WERI-Rb-1 (cell line): ENCODE measurements at places on chromosomes 6 and 20.

GRCh38 chr20:2767768-2768631 is 32.4 kb downstream of the CPXM1 start:
- no peak for DNase-seq

DNA sequence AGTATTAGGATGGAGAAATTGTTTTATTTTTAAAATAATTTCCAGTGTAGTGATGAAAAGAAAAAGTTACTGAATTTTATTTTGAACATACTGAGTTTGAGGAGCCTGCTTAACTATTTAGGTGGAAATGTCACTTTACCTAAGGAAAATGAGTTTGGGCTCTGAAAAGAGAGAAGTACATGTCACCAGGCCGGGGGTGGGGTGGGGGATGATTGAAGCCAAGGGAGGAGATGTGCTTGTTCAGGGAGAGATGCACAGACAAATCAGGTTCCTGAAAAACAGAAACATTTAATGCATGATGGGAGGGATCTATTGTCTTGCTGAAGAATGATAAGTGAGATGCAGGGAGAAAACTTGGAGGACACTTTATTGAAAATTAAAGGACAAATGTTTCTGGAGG is 71.3 kb downstream of the PLCB1 start:
- no peak for DNase-seq

GRCh38 chr6:141550471-141550870 is 582.3 kb upstream of the GJE1 start:
- DNase-seq: no peak

- no peak for DNase-seq
These were observed 153.1 kb downstream of the MYB start for GRCh38 chr6:135334169-135334568.

DNA sequence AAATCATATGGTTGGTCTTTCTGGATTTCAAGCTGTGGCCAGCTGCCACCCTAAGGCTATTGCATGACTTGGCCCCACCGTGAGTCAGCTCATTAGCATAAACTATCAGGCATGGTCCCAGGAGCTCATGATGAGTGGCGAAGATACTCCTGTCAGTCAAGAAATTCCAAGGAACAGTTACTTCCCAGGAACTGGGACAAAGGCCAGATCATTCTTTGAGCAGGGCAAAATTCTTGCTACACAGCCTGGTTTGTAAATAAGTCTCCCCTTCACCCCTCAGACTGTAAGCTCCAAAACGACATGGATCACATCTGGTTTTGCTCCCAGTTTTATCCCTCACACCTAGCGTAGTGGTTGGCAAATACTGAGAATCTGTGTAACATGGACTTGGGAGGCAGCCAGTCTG is 33.0 kb upstream of the KIAA1586 start:
- no peak for DNase-seq

DNA sequence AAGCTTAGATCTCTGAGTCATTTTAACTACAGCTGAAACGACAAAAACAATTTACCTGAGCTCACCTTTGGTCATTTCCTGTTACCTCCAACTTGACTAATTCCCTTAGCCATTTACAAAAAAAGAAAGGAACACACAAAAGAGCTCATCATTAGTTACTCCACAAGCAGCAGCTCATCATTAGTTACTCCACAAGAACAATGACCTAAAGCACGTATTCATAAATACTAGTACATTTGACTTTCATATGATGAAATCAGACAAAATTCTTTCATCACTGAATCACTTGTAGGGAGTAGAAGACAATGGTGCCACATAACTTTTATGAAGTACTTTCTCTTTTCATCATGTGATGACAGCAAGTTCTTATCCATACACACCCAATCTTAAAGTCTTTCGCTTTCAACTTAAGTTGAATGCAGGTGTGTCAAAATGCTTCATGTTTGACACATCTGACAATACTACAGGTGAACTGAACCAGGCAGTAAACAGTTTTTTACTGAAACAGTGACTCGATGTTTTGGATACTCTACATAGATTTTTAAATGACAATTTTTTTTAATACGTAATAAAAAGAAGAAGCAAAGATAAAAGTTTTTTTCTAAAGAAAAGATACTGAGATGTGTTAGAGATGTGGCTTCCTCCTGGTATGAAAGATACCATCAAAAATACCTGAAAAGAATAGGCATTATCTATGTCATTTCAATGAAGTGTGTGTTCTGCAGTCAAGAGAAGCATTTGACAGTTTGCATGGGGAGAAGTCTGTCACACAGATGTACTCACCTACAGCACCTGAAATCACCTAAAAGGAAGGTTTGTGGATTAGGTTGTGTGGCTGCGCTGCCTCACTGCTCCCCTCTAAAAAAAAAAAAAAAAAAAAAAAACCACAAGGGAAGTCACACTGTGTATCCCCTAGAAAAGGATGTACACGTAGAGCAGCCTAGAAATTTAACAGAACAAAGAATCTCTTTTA is 109.1 kb downstream of the PRDM1 start:
- DNase-seq: no peak

- no peak for DNase-seq
These were observed 21.3 kb upstream of the PDE10A start for GRCh38 chr6:165684333-165684732.

- DNase-seq: no peak
These were observed 876.7 kb downstream of the HACE1 start for GRCh38 chr6:103983011-103983410.

- DNase-seq: no peak
These were observed 233.3 kb downstream of the TINAG start for GRCh38 chr6:54541541-54541940.

DNA sequence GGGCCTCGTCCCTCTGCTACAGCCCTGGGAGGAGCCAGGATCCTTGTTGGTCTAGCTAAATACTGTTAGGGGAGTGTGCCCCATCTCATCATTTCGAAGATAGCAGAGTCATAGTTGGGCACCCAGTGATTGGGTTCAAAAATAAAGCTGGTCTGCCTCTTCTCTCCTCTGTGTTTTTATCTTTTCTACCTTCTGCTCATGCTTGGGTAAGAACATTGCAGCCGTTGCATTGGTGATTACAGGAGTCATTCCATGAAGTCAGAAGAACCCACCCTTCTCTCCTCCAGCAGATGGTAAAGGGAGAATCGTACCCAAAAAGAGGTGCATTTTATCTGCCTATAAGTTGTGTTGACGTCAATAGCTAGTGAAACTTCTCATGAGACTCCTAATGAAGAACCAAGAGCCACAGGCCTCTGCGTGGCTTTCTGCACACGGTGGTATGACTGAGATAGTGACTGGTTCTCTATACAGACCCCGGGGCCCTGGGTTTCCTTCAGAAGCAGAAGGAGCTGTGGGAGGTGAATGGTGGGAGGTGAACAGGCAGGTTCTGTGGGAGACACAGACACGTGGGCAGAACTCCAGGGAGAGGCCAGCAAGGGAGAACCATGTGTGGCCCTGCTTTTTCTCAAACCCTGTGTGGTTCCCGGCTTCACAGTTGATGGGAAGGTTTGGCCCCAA is 5.7 kb upstream of the FAM209A start:
- DNase-seq: no peak

- DNase-seq: no peak
These were observed 434.8 kb downstream of the MAFB start for GRCh38 chr20:40254023-40254772.

DNA sequence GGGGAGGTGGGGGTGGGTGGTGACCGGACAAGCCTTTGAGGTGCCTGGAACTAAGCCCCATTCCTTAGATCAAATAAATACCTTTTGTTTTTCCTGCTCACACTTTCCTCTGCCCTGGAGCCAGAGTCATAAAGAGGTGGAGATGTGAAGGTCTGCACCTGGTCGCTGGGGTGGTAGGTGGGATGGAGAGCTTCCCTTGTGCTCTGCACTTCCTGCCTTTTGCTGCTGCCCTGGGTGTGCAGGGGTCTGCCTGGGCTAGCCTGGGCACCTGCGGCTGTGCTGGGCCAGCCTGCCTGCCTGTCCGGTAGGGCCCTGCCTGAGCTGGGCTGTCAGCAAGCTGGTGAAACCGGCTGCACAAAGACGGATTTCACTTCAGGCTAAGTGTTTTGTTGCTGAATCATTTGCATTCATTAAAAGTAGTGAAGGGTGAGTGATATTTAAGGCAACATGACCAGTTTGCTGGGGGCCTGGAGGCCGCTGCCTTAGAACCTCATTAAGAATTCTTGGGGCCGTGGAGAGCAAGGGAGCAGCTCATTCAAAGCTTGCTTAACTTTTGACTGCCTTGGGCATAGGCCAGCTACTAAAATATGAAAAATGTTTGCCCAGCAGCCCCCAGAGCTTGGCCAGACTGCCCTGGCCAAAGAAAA is 20.5 kb downstream of the PTK7 start:
- no peak for DNase-seq
